ENCODE measurements at places on chromosomes 6 and 20.

GRCh38 chr20:62621251-62622110 lies 20.8 kb upstream of the SLCO4A1 start:
- no peak for DNase-seq

DNA sequence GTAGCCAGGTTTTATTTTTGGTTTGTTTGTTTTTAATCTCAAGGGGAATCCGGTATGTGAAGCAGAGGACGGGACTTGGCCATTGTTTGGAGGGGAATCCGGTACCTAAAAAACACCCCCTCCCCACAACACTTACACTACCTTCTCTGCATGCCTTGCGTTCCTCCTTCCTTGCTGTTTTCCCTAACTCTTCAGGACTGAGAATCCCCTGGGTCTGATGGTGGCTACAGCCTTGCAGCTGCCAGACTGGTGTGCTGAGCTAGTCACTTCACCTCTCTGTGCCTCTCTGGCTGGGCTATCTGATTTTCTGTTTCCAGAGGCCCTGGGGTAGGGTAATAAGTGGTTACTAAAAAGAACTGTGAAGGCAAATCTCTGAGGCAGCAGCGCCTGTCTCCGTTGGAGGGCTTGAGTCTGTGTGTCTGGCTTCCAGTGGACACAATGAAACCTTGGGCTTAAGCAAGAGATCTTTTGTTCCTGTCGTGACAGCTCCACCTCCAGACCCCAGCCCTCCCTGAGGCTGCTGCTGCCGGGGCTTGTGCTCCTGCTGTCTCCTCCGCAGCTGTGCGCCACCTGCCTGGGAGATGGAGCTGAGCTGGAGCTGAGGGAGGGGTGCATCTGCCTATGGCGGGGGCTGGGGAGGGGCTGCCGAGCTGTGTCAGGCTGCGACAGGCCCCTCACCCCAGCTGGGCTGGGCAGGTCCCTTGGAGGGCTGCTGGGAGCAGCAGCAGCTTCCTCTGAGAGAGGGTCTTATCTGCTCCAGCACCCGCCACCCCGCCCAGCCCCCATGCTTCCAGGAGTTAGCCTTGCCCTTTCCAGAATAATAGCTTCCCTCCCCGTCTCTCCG lies 65.8 kb upstream of the CCDC167 start:
- DNase-seq, result no peak

DNA sequence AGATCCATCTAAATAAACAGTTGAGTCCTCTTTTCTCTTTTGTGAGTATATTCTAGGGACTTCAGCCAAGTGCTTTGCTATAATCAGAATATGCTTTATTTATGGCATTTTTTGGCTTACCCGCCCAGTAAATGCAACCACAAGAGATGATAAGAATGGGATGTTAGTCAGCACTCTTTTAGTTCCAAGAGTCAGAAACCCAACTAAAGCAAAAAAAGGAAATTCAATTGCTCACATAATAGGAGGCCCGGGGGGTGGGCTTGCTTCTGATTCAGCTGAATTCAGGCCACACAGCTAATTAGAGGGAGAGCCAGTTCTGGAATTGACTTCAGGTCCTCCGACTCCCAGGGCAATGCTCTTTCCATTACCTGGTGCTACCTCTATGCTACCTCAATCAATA lies 250.6 kb downstream of the FARS2 start:
- DNase-seq, result no peak

- no peak for DNase-seq
These were observed 19.9 kb downstream of the ZNF451 start for GRCh38 chr6:57109880-57110279.

GRCh38 chr6:14694308-14694707 lies 551.6 kb upstream of the JARID2 start:
- DNase-seq, result no peak

GRCh38 chr6:95417856-95418255 lies 159.5 kb upstream of the MANEA start:
- no peak for DNase-seq

DNA sequence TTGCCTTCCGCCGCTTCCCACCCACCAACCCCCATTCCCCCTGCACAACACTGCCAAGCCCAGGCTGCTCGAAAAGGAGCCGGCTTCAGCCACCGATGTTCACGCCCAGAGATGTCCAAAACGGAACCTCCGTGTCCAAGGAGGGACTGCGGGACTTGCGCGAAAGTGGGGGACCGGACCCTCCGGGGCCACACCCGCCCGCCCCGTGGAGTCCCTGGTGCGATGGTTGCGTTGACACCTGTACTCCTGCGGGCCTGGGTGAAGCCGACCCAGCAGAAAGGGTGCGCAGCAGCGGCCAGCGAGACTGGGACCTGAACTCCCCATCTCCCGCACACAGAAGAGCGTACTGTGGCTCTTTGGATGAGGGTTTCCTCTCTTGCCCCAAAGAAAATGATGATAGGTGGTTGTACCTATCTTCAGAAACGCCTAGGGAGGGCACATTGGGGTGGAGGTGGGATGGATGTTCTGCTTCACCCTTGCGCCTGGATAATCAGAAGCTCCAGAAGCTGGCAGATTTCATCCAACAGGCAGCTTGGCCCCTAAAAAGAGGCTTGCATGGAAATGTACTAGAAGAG lies 1.9 kb upstream of the VGLL2 start:
- DNase-seq, result no peak

GRCh38 chr6:55669028-55669427 lies 90.0 kb upstream of the HMGCLL1 start:
- DNase-seq, result no peak

- no peak for DNase-seq
These were observed 645.0 kb downstream of the PHF3 start for GRCh38 chr6:64280569-64280968.

DNA sequence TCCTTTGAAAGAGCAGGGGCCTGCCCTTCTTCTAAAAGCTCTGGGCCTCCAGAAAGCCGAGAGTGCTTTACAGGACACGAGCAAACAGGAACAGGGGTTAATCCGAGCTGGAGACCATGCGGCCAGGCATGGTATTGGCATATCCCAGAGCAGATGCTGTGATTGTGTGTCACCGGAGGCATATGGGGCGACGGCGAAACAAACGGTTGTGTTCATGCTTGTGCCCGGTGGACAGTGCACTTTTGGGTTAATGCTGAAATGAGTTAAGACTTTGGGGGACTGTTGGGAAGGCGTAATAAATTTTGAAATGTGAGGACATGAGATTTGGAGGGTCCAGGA lies 1088.7 kb upstream of the DEFB115 start:
- DNase-seq, result no peak

- DNase-seq, result peak; percentile 47
These were observed 4.5 kb upstream of the TREM2 start for GRCh38 chr6:41167173-41167963.

DNA sequence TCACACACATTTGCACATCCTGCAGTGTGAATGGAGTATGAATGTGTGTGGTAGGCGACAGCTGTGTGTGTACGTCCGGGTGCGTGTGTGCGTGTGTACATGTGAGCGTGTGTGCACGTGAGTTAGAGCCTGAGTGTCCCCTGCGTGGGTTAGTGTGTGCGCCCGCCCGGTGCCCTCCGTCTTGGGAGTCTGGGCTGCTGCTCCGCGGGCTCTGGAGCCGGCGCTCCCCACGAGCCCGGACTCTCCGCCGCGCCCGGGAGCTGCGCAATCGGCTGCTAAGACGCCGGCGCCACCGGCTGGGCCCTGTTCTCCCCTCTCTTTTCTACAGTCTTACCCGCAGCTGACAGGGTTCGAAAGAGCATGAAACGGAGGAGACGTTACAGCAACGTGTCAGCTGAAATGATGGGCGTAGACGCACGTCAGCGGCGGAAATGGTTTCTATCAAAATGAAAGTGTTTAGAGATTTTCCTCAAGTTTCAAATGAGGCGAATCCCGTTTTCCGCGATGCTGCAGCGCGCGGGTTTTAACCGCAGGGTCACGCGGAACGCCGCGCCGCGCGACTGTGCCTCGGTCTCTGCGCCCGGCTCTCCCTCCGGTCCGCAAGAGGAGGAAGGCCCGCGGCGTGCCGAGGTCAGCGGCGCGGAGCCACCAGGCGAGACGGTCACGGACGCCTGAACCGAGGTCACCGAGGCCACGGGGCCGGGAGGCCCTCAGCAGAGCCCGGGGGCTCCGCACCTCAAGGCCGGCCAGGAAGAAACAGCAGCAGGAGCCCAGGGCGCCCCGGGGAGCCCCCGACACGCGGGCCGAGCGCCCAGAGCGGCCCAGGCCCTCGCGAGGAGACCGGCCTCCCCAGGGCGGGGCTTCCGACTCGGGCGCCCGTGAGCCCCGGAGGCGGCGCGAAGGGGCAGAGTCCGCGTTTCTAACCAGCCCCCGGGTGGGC lies 95.3 kb upstream of the BHLHE23 start:
- peak; percentile 77 for DNase-seq

DNA sequence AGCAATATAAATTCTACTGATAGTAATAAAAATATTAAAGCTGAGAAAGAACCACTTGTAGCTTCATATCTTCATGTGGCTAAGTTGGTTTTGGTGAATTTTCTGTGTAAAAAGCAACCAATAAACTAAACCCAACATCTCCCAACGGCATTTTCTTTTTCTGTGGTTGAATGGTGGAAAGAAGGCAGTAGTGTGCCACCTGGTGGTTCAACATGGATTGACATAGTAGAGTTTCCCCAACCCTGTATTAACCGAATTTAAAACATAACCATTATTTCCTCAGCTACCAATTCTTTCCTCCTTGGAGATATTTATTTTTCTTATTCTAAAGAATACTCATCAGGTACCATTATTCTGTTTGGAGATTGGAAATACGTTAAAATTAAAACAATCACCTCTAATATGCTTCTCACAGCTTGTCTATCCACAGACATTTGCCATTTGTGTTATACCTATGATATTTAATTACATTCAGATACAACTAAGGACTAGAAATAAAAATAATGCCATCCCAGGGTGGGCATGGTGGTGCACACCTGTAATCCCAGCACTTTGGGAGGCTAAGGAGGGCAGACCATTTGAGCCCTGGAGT lies 117.1 kb upstream of the EEF1E1 start:
- peak; percentile 51 for DNase-seq

DNA sequence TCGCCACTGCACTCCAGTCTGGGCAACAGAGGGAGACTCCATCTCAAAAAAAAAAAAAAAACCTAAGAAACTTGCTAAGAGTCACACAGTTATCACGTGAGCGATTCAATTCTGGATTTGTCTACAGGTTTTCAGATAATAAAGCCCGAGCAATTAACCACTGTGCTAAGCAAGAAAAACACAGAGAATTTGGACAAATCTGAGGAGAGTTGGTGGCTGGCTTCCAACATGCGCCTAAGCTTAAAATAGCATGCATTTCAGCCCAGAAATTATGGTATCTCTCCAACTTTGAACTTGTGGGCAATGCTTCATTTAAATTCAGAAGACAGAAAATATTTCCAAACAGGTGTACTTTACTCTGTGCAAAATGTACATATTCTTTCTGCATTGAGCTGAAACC lies 232.9 kb downstream of the TSHZ2 start:
- no peak for DNase-seq

DNA sequence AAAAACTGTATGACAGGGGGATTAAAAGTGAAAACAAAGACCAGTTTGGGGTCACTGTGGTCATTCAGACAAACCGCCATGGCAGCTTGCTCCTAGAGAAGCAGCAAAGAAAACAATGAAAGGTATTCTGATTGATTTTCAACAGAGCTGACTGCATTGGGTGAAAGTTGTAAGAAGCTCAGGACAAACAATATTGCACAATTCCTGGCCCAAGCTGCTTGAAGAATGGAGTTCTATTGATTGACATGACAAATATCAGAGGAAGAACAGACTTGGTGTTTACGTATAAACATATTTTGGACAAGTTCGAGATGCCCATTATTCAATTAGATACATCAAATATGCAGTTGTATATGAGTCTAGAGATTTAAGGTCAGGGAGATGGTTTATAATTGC lies 62.0 kb downstream of the TRIM38 start:
- no peak for DNase-seq

DNA sequence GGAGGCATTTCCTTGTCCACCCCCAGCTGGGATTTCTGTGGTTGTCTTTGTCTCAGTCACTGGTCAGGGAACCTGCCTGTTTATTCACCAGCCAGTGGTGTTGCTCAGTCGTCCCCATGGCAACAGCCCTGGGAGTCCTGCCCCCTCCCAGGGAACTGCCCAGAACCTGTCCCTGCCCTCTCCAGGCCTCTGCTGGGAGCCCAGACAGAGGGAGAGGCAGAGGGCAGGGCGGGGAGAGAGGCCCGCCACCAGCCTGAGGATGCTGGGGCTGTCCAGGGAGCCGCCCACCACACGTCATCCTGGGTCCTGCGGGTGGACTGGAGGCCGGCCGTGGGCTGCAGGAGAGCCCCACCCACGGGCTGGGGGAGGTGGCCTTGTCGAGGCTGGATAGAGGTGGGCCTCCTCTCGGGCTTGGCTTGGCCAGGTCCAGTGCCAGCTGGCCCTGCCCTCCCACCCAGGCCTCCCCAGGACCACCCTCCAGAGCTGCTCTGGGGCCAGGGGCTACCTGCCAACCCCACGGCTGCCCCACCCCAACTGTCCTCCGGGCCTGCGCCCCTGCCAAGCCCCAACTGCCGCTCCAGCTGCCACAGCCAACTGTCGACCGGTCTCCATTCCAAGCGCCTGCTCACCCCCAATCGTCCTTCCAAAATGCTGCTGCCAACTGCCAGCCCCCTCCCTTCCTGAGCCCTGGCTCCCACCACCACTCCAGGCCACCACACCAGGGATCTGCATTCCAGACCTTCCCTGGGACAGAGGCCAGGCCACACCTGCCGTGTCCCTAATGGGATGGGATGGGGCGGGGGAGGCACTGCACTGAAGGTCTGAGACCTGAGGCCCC lies 4.2 kb upstream of the ZBTB46 start:
- no peak for DNase-seq

DNA sequence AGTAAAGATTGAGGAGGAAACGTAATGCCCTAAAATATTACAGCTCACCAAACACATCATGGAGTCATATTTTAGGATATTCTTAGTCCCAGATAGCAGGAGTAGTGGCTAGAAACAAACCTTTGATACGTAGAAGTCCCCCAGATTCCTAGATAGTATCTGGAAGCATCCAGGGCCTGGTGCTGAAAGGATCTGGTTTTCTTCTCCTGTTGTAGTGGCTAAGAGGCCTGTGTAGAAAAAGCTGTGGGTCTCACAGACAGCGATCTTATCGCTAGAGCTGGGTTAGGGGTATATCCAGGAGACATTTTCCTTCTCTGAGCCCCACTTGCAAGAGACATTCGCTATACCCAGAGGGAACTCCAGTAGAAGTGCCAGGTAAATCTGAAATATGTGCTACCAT lies 139.9 kb downstream of the KCNQ5 start:
- DNase-seq, result no peak

- no peak for DNase-seq
These were observed 2.3 kb downstream of the GNAS start for GRCh38 chr20:58854638-58855471.

GRCh38 chr6:154931711-154932424 lies 63.2 kb upstream of the TIAM2 start:
- DNase-seq, result no peak

All from activated naive CD4-positive, alpha-beta T cell treated with anti-CD3 and anti-CD28 coated beads, Interleukin-2, amount 10 ng/mL, durations not matched to agents 7 days and 5 days (primary cell).